ENCODE measurements at places on chromosomes 2 and 18.
A peak's percentile ranks its signal among the peaks of the same experiment; 100 is the strongest.

DNA sequence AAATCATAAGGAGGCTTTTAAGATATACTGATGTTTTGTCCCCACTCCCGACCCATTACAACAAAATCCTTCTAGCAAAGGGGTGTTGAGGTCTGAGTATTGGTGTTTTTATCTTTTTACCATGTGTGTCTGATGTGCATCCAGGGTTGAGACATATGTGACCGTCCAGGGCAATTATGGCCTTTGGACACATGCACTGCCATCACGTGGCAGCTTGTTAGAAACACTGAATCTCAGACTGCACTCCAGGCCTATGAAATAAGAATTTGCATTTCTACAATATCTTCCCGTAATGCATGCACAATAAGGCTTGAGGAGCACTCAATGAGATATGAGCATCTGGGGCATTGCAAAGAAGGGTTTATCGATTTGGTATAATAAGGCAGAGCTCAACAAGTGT, 235.1 kb upstream of the ZNF804A start:
- DNase-seq: no peak

DNA sequence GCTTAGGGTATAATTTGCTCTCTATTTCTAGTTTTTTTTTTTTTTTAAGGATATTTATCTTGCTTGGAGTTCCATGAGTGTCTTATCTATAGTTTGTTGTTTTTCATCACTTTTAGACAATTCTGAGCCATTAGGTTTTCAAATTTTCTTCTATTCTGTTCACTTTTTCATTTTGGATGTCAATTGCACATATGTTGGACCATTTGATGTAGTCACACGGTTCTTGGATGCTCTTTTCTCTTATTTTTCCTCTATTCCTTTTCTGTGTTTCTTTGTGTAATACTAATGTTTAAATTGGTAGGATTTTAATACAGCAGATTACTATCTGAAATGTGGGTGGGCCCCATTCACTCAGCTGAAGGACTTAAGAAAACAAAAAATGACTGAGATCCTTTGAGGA, 292.6 kb downstream of the CALCRL start:
- DNase-seq: peak; percentile 1

- no peak for DNase-seq
These were observed 135.8 kb upstream of the HAAO start for GRCh38 chr2:42928161-42928691.

DNA sequence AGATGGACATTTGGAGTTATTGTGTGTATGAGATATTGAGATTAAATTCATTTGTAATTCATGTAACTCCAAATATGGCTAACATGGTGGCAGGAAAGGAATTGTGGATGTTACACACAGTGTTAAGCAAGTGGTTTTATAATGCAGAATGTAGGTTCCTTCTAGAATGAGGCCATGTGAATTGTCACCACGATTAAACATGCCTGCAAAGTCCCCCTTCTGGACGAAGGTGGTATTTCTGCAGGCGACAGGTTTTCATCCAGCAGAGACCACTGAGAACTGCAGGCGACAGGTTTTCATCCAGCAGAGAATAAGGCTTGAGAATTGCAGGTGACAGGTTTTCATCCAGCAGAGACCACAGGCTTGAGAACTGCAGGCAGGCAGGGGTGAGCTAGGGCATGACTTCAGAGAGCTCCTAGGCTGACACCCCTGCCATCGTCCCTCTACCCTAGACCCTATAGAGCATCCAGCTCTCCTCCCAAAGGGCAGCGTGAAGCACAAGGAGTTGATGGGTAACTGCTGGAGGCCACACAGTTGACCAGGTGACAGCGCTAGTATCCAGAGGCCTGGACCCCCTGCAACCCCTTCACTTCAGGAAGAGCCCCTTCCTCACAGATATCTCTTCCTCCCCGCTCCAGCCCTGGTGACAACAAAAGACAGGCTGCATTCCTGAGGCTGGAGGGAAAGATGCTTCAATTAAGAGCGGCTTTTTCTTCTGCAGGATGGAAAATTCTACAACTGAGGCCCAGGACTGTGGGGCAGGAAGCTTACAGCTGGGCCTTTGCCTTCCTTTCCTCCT, 175.8 kb downstream of the LOXHD1 start:
- no peak for DNase-seq

DNA sequence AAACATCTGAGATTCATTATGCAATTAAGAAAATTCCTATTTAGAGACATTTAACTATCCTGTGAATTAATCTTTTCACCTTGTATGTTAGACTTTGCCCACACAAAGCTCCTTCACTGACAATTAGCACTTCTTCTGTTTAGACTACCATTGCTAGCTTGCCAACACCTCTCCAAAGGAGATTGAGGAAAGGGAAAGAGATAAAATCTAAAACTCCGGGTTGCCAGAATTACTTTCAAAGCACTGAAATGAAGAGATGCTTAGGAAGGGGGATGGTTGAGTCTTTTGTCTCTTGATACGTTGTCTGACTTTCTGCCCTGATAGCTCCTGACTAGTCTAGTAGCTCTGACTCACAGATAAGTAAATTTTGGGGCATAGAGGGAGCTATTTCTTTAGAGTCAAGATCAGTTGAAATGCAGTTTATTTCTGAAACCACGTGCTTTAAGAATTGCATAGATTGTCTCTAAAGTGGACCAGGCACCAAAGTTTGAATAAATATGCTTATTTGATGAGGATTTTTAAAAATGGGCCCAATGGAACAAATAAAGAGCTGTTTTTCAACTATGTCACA, 74.1 kb upstream of the DSEL start:
- DNase-seq: peak; percentile 10

- no peak for DNase-seq
These were observed 43.0 kb upstream of the KCNJ3 start for GRCh38 chr2:154655499-154655898.

DNA sequence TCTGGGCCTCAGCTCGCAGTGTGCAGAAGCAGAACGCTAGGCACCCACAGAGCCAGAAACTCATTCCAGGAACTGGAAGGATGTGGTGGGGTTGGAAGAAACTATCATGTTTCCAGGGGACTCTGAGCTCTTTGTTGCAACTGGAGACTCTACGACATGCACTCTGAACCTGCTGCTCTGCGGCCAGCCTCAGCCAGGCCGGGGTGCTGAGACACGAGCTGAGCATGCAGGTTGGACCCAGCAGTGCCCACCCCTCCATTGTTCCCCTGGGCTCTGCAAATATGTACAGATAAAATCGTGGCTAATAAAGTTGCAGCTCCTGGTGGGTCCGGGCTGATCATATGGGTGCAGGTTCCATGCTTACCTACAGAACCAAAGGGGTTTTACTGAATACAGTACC, 37.6 kb upstream of the ARL4C start:
- DNase-seq: no peak
